ENCODE measurements at places on chromosomes 3 and 15.

- no peak overlapping the region for H3K27ac ChIP-seq
- no peak overlapping the region for H3K4me3 ChIP-seq
- H3K36me3 ChIP-seq, result no peaks in the 10 kb centered on the region
- no peaks in the 10 kb centered on the region for H3K27me3 ChIP-seq
Measured at GRCh38 chr3:54193093-54193492, 70.7 kb downstream of the CACNA2D3 start.

DNA sequence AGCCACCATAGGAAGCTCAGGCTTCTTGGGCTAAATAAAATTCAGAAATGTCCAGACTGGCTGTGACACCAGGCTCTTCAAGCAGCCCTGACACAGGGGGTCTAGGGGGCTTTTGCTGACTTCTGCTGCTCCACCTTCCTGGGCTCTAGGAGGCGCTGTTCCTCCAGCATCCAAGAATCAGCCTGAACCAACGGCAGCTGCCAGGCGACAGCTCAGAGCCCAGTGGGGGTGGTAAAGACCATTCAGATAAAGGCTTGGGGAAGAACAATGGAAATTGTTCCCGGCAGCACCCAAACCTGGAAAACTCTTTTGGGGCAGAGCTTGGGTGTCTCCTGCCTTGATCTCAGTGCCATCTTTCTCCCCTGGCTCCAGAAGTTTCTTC is 21.6 kb upstream of the PSTPIP1 start:
- H3K27me3 ChIP-seq, result no peaks in the 10 kb centered on the region
- no peak for DNase-seq
- no peak overlapping the region for H3K27ac ChIP-seq

DNA sequence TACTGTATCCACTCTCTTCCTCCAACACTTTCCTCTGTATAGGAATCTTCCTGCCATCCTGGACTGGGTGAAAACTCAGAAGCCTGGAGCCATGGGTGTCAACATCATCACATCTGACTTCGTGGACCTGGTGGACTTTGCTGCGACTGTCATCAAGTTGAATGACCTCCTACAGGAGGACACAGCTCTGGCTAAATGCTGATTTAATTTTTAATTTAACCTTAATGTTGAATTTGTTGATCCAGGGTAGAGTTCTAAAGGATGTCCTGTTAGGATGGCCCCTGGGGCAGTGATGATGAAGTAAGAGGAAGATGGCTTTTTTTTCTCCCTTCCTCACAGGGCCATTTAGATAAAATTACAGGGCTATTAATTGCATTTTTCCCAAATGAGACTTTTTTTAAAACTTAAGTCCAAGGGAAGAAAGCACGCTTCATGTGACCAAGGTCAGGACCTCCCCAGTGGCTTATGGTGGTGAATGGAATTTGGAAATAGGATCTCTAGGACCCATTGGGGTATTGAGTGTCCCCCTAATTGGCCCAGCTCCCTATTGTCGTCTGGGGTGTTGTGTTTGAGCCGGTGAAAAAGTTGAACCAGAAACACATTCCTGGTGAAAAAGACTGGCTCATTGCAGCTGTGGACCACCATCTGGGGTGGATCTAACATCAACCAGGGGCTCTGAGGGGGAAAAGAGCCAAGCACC is 125.7 kb upstream of the ZBED2 start:
- no peak for DNase-seq
- no peaks in the 10 kb centered on the region for H3K36me3 ChIP-seq
- no peaks in the 10 kb centered on the region for H3K27me3 ChIP-seq
- peaks cover 7% of the 10 kb centered on the region for H3K4me1 ChIP-seq

GRCh38 chr3:122974764-122975162 is 52.8 kb downstream of the SEMA5B start:
- peaks cover 5% of the 10 kb centered on the region for H3K27me3 ChIP-seq
- H3K4me1 ChIP-seq, result peaks cover 22% of the 10 kb centered on the region
- no peaks in the 10 kb centered on the region for H3K36me3 ChIP-seq
- DNase-seq, result peak; percentile 56

DNA sequence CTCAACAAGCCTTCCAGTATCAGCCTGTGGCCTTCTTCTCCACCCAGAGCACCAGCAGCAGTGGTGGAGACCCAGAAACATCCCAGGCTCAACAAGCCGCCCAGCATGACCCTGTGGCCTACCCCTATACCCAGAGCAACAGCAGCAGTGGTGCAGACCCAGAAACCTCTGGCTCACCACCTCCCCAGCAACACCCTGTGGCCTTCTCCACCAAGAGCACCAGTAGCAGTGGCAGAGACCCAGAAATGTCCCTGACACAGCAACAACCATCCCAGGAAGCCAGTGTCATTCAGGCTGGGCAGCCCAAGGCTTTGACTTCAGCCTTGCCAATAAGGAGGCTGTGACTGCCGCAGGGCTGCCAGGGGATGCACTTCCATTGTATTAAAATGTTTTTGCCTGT is 16.3 kb upstream of the EMC3 start:
- no peak for DNase-seq
- no peaks in the 10 kb centered on the region for H3K27me3 ChIP-seq
- H3K36me3 ChIP-seq, result no peaks in the 10 kb centered on the region
- H3K27ac ChIP-seq, result no peak overlapping the region
- no peak overlapping the region for H3K4me3 ChIP-seq

- no peaks in the 10 kb centered on the region for H3K27me3 ChIP-seq
- no peak overlapping the region for H3K4me3 ChIP-seq
- no peaks in the 10 kb centered on the region for H3K4me1 ChIP-seq
- H3K27ac ChIP-seq, result no peak overlapping the region
Measured at GRCh38 chr15:87522997-87523396, 733.5 kb downstream of the NTRK3 start.

DNA sequence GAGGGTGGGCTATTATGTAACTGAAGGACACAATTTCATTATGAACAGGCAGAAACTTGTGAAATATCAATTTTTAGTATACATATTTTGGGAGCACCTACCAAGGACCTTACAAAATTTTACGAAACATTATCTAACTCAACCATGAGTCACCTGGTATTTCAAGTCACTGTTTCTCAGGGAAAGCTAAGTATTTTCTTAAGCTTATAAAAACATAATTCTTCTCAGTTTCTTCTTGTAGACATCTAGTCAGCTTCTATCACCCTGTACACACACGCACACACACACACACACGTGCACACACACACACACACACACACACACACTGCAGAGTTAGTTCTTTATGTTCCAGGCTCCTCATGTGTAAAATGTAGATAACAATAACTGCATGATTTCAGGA is 658.3 kb downstream of the TUSC7 start:
- no peak for DNase-seq
- no peak overlapping the region for H3K4me3 ChIP-seq
- H3K27ac ChIP-seq, result no peak overlapping the region
- H3K27me3 ChIP-seq, result no peaks in the 10 kb centered on the region

GRCh38 chr15:48478581-48478980 is 147.4 kb downstream of the DUT start:
- DNase-seq, result no peak
- no peaks in the 10 kb centered on the region for H3K27me3 ChIP-seq
- H3K36me3 ChIP-seq, result peaks cover 3% of the 10 kb centered on the region
- H3K4me3 ChIP-seq, result no peak overlapping the region
- H3K4me1 ChIP-seq, result no peaks in the 10 kb centered on the region

Data from hepatocyte (in vitro differentiated cells).